ENCODE measurements at places on chromosomes 12 and 14.
A peak's percentile ranks its signal among the peaks of the same experiment; 100 is the strongest.

DNA sequence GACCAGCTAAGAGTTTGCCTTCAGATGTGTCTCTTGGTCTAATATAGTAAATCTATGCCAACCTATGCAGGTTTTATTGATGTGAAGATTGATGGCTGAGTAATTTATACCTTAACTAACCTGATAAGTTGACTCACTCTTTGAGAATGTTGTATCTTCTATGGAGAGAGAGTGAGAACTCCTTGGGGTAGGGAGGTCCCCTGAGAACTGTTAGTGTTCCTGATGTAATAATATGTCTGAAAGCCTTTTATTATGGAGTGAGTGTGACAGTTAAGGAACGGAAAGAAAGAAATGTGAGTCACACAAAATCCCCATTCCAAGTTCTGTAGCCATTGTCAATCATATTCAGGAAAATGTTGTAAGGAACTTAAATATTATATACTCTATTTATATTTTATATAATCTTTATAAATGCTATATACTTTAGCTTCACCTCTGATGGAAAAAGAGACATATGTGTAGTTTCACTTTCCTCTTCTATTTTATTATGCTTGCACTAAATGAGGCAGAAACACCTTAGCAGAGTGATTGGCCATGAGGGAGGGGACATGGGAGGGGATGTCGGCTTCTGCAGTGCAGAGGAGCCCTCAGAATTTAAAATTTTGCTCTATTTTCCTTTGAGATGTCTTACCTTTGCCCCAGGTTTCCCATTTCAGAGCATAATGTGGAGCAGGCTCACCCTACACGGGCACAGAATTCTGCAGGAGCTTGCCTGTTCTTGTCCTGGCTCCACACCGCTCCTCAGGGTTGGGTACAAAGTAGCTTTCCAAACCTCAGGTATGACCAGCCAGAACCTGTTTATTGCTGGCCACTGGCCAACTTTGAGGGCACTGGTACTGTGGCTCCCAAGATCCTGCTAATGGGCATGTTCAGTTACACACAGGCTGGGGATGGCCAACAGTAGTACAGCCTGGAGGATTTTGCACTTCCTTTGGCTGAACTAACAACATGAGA, 57.7 kb downstream of the ARF6 start:
- no peak for DNase-seq

- DNase-seq, result no peak
Observed at GRCh38 chr14:97266653-97267052, 469.5 kb downstream of the VRK1 start.

DNA sequence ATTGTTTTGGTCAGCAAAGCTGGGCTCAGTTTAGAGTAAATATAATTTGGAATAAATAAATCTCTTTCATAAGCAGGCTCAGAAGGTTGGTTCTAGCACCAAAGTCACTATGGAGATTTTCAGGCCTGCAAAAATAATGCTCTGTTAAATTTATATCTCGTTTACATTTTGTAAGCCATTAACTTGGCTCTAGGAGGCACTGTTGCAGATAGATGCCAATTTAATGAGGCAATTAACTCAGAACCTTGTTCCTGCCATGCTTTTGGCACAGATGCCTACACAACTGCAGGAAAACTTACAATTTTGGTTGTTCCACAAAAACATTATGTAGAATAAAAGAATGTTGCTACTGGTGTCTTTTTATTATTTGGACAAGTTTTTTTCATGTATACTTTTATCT, 428.1 kb downstream of the FLRT2 start:
- no peak for DNase-seq

DNA sequence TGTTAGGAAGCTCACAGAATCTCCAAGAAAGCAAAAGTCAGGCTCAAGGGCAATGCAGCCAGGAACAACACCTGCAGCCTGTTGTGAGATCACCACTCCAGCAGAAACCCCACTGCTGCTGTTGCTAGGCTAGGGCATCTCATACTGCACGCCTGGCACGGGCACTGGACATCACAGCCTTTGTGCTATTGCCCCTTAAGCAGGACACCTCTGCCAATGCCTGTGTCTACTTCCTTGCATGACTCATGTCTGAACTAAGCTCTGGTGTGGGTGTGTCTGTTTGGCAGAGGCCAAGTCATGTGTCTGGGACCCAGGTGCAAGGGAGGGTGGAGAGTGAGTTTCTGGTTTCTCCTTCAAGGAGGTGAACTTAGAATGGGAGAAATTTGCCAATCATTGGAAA, 10.0 kb upstream of the DDX47 start:
- no peak for DNase-seq

GRCh38 chr14:97298331-97298730, 501.1 kb downstream of the VRK1 start:
- no peak for DNase-seq

- no peak for DNase-seq
Observed at GRCh38 chr12:17148706-17149105, 542.7 kb upstream of the LMO3 start.

DNA sequence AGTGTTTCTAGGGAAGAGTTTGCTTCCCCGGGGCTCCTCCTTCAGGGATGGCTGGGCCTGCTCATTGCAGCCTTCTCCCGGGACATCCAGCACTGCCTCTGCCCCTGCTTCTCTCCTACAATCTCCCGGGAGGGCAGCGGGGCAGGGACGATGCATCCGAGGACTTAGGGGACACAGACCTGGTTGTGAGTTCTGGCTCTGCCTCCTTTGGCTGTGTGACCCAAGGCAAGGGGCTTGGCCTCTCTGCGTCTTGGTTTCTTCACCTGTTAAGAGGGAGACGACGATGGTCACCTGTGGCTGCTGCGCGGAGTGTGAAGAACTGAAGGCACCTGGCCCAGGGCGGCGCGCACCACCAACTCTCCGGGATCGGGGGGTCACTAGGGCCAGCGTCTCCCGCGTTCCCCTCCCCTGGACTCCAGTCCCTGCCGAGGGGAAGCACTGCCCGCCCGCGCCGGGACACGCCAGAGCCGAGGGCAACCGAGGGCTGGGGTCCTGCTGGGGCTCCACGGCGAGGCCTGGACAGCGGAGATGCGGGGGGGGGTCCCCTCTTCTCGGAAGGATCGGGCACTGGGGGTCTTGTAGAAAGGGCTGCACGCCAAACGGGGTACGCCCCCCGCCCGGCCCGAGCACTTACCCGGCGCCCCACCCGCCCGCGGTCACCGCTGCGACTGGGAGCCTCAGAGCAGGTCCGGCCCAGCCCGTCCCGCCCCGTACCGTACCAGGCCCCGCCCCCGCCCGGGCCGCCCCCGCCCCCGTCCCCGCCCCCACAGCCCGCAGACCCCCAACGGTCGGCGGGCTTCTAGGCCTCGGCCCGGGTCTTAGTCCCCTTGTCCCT, at the start of gene HVCN1:
TSS of gene HVCN1 (minus strand) at position 670 of the 835 bp plus-strand sequence. CDS start 5,870 bp downstream, outside the sequence.
- DNase-seq, result no peak

GRCh38 chr12:84874125-84874824, 38.3 kb downstream of the SLC6A15 start:
- no peak for DNase-seq

- DNase-seq, result peak; percentile 57
Observed at GRCh38 chr14:99389174-99389826, 91.4 kb downstream of the SETD3 start.

DNA sequence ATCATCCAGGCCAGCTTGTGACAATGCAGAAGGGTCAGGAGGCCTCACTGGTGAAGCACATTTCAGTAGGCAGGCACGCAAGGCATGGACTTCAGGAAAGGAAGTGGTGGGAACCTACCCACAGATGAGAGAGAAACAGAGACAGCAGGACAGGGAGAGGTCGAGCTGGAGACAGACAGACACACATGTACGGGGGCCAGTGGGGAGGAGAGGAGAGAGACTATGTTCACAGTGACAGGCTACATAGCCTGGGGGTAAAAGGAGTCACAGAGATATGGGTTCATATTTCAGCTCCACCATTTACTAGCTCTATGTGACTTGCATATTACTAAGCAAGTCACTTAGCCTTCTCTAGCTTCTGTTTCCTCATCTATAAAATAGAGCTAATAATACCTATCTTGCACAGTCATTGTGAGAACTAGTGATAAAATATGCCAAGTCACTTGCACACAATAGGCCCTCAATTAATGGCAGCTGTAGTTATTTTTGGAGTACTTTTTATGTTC, 91.1 kb upstream of the FUT8 start:
- DNase-seq, result no peak

DNA sequence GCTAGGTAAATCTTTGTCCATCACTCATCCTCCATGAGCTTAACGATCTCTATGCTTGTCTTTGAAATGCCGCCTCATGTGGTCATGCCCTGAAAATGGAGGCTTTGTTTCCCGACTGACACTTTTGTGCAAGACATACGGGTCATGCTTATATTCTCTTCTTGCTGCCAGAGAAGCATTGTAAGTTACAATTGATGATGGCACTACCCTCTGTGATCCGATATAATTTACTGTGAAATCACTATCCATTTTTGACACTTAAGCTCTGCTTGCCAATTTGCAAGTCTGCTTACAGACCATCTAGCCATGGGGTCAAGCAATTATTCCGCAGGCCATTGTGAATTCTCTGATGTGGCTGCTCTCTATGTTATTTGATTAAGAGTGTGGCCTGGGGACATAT, 650.0 kb downstream of the FLRT2 start:
- no peak for DNase-seq

DNA sequence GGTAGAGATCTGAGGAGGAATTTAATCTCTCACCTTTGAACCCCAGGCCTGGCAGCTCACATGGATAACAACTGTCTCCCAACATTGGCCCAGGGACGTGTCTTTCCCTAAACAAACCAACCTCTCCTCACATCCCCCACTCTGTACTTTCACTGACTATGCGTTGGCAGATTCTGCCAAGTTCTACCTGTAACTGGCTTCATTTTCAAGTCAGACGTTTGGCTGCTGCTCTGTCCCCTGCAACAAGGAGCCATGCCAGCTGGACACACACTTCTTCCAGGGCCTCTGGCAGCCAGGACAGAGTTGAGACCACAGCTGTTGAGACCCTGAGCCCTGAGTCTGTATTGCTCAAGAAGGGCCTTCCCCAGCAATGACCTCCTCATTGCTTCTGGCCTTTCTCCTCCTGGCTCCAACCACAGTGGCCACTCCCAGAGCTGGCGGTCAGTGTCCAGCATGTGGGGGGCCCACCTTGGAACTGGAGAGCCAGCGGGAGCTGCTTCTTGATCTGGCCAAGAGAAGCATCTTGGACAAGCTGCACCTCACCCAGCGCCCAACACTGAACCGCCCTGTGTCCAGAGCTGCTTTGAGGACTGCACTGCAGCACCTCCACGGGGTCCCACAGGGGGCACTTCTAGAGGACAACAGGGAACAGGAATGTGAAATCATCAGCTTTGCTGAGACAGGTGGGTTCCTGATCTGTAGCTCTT, at the start of gene INHBC:
TSS of gene INHBC (plus strand) at position 268 of the 707 bp plus-strand sequence. CDS start at position 371, 103 bp downstream.
- no peak for DNase-seq

- DNase-seq, result no peak
Observed at GRCh38 chr12:107458163-107458562, 227.4 kb upstream of the PWP1 start.

DNA sequence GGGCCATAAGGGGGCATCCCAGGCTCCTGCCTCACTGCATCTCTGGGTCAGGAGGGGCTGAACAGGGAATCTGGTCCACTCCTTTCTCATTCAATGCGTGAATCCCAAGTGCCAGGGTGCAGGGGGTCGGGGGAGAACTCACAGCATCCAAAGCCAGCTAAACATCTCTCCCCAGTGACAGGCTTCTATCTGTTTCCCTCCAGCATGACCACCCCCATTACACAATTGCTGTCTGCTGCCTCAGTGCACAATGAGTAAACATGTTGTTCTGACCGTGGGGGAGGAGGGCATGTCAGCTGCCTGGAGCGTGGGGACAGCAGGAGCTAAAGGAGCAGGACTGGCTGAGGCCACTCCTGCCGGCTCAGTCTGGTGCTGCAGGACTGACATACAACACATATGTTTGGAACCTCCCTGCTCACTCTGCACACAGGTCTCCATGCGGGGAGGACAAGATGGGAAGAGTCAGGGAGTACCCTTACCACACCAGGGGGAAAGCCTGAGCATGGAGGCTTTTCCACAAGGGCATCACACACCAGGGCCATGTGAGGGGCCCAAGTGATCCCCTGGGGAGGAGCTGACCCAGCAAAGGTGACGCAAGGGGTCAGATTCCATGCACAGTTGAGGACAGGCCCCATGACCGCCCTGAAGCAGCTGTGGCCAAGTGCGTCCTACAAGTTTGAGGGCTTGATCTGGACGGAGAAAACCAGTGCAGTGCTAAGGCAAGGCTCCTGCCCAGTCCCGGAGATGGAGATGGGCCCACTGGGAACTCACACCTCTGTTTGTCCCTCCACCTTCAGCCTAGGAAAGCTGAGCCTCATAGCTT, 1.4 kb downstream of the TNS2 start:
- DNase-seq, result peak; percentile 86

GRCh38 chr14:105894978-105895881, 368.8 kb downstream of the TMEM121 start:
- no peak for DNase-seq

DNA sequence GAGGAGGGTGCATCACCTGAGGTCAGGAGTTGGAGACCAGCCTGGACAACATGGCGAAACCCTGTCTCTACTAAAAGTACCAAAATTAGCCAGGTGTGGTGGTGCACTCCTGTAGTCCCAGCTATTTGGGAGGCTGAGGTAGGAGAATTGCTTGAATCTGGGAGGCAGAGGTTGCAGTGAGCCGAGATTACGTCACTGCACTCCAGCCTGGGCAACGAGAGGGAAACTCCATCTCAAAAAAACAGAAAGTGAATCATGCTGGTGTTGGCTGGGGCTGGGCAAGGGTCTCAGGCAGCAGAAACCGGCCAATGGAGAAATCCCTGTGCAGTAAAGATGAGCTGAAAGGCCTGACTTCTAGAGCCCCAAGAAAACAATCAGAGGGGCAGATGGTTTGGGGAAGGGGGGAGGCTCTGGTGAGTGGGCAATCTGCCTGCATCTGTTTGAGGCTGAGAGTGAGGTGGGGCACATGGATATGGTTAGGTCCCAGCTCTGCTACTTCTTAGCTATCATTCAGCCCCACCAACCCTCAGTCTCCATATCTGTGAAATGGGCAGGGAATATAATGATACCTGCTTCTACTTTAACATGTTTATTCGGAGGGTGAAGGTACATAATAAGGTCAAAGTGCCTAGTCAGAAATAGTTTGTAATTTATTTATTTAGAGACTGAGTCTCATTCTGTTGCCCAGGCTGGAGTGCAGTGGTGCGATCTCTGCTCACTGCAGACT, 21.3 kb upstream of the COX6A1 start:
- no peak for DNase-seq

GRCh38 chr12:42386308-42386707, 60.3 kb downstream of the PPHLN1 start:
- DNase-seq, result no peak

DNA sequence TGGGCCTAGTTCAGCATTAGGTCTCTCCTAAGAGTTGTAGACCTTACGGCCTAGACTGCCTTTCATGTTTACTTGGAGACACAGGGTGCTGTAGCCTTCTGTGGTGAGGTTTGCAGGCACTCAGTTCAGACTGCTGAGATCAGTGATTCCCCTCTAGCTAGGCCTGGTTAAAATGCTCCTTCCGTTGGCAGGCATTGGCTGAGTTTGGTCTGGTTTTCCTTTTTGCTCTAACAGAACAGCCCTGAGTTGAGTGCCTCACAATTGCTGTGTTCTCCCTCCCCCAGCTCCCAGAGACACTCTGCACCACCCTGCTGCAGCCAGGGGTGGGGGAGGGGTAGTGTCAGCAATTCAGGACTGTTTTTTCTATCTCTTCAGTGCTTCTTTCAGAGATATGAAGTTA, 178.9 kb upstream of the DYRK2 start:
- peak; percentile 34 for DNase-seq

All from hypothalamus (tissue), 51 donors.